ENCODE measurements at places on chromosomes 12 and 14. TPM values are rescaled to one million over a fixed set of nuclear protein-coding genes. Genes with fewer than 3 reads are reported as not detected.

The MYH6 gene
- not detected for polyA plus RNA-seq

The PRPH gene
- 1.4 TPM for polyA plus RNA-seq

The EML1 gene
- polyA plus RNA-seq, result 4.4 TPM

The GNB3 gene
- 7.8 TPM for polyA plus RNA-seq

The OVCH1 gene
- 0.21 TPM for polyA plus RNA-seq

The GLT1D1 gene
- 0.16 TPM for polyA plus RNA-seq

The RNF212B gene
- not detected for polyA plus RNA-seq

The DNAI7 gene
- polyA plus RNA-seq, result 0.65 TPM

The SNRPF gene
- 21.7 TPM for polyA plus RNA-seq

The IFNG gene
- polyA plus RNA-seq, result 0.25 TPM

The ASB2 gene
- polyA plus RNA-seq, result 2.6 TPM

The ART4 gene
- 0.69 TPM for polyA plus RNA-seq

The SLC38A4 gene
- 2.0 TPM for polyA plus RNA-seq

The SERPINA12 gene
- polyA plus RNA-seq, result not detected

The CDK2 gene
- polyA plus RNA-seq, result 21.7 TPM

The SALL2 gene
- 32.7 TPM for polyA plus RNA-seq

The LRRC43 gene
- 0.47 TPM for polyA plus RNA-seq
